Right renal cortex interstitium (tissue), 3 donors: ENCODE measurements at places on chromosomes 5 and 9. TPM values are rescaled to one million over a fixed set of nuclear protein-coding genes. Genes with fewer than 3 reads are reported as not detected.

Gene OR1Q1
- polyA plus RNA-seq: not detected

Gene RASEF
- 8.0 TPM for polyA plus RNA-seq

Gene ARID3C
- polyA plus RNA-seq: not detected

Gene PHF24
- 0.21 TPM for polyA plus RNA-seq

GRCh38 chr5:149002053-149002452, 60.8 kb downstream of the SH3TC2 start:
- peak; percentile 21 for DNase-seq

DNA sequence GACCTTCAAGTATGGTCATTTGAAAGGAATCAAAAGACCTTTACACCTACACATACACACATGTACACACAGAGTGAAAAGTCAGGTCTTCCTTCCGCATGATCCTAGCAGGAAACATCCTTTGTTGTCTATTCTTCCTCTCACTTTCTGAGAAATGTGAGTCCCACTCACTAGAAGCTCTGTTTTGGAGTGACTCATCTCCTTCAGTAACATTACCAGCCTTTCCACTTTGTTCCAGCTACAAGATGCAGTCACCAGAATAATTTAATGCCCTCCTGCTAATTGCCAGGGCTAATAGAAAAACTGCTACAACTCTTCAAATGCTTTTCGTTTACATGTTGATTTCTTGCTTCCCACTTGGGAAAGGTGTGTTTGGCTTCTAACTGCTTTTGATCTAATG, 417.3 kb downstream of the RASEF start:
- DNase-seq: no peak

DNA sequence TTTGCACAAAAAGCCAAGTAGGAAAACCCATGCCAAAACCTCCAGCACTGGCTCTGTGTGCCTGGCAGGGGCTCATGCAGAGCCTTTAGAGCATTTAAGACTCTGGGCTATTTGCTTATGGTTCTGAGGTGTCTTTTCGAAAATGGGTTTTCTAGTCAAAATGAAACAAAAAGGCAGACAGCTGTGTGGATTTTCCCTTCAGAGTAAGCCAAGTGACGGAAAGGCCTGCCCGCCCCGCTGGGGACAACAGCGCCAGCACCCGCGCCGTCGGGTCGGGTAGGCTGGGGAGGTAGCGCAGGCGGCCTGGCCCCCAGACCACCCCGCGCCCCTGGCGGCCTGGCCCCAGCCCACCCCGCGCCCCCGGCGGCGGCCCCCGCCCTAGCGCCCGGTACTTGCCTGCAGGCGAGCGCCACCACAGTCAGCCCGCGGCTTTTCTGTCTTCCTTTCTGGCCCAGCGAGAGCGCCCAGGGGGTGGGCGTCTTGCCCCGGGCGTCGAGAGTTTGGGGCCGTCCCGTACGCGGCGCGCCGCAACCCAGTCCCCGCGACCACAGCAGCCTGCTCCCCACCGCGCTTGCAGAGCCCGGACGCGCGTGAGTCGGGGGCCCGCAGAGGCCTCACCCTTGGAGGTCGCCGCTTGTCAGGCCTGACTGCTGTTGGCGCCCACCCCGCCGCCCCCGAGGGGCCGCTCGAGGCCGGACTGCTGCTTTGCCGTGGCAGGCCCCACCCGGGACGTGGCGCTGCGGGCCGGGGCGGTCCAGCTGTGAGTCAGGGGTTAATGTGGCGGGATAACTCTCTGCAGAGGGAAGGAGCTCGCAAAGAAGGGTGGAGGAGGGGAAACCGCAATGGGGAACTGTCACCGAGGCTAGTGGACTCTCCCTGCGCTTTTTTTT, at the start of gene TICAM2:
TSS of gene TICAM2 (minus strand) at position 779 of the 890 bp plus-strand sequence. CDS start 21,223 bp downstream, outside the sequence.
- DNase-seq: no peak

- DNase-seq: no peak
These were observed 17.5 kb upstream of the ROPN1L start for GRCh38 chr5:10424124-10424731.

DNA sequence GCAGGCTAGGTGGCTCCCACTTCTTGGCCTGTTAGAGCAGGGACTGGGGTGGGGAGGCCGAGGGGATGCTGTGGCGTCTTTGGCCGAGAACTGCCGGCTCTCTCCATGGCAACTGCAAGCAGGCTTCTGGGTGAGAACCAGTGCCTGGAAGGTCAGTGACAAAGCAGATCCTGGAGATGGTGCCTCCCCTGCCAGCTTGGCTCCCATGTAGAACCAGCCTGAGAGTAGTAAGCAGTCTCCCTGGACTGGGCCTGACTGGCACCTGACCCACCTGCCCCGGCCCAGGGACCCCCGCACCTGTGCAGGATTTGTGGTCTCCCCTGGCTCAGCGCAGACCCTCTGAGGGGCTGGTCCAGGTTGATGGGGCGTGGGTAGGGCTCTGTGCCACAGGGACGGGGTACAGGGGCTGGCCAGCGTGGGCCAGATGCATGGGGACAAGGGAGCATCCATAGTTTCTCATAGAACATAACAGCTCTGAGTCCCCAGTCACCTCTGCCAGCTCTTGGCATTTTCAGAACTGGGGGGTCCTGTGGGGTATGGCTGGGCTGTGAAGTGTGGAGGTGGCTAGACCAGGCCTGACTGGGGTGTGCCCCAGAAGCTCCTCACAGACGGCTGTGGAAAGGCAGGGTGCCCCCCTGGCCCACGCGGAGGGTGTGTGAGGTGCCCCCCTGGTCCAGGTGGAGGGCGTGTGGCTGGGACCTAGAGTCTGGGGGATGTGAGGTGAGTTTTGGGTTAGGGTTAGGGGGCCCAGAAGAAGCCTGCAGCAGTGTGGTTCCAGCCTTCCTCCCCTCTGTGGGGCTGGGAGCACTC, 22.2 kb downstream of the CACNA1B start:
- no peak for DNase-seq

DNA sequence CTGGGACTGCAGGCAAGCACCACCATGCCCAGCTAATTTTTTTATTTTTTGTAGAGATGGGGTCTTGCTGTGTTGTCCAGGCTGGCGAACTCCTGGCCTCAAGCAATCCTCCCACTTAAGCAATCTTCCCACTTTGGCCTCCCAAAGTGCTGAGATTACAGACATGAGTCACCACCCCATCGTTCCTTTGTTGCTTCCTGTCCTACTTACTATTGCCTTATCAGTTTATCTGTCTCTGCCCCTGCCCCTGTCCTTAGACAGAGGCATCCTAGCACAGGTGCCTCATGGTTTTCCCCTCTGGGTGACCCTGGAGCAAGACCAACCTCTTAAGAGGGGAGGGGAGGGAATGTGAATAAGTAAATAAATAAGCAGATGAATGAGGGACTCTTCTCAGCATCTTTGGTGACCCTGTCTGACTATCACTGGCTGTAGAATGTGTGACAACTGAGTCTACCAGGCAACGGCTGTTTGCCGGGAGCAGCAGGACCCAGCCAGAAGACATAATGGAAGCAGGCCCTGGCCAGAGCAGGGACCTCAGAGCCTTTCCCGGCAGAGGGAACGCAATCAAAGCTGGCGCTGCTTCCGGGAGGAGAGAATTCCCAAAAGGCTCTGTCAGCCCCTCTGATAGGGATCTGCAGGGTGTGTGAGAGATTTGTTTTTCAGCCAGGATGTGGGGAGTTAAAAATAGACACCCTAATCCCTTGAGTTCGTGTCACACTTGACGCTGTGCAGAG, 43.8 kb upstream of the DAB2IP start:
- no peak for DNase-seq

GRCh38 chr5:97979740-97980139, 793.7 kb upstream of the RGMB start:
- no peak for DNase-seq

DNA sequence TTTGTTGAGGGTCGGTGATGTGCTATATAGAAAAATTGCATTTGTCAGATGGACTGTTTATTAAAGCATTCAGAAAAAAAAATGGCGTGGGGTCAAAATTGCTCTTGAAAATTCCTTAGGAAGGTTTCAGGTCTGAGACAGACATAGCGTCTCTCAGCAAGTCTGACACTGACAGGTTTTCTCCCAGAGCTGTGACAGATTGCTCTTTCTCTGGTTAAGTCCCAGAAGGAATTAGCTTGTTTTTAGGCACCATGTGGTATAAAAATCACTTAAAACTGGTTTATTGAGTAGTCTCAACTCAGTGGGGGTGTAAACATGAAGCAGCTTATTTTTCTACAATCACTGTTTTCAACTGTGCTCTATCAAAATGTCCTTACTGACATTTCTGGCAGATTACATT, 1379.8 kb downstream of the MAT2B start:
- DNase-seq: no peak

DNA sequence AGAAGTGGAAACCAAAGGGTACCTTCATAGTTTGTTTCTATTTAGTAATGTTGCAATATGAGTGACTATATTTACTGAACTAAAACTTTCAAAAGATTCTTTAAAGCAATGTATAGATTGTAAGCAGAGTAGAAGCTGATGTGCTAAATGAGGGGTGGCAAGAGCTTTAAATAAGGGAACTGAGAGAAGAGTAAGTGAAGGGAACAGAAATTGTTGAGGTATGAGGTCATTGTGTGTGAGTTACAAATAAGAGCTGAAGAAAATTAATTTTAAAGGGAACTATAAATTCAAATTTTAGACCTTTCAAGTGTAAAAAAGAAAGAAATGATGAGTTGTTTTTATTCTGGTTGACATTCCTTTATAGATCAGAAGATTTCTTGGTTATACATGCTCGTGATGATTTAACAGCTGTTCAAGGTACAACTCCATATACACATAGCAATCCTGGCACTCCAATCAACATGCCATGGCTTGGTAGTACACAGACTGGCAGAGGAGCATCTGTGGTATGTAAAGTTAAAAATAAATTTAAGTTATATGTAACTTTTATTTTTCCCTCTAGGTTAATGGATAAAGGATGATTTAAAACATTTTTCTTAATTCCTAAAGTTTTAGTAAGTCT, 135.1 kb upstream of the TNFAIP8 start:
- DNase-seq: no peak

DNA sequence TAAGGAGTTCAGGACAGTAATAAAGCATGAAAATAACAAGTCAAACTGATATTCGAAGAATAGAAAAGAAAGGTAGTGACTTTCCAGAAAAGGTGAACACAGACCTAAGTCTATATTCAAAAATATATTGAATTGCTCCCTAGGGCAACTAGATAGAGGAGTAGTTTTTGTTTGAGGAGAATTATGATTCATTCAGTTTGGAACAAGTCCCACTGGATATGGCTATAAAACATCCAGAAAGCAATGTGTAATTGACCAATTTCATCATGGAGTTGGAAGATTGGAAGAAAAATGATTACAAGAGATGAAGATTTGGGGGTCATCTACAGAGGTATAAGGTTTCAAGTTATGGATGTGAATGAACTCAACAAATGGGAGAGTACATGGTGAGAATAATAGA, 117.5 kb upstream of the ZNF462 start:
- no peak for DNase-seq

DNA sequence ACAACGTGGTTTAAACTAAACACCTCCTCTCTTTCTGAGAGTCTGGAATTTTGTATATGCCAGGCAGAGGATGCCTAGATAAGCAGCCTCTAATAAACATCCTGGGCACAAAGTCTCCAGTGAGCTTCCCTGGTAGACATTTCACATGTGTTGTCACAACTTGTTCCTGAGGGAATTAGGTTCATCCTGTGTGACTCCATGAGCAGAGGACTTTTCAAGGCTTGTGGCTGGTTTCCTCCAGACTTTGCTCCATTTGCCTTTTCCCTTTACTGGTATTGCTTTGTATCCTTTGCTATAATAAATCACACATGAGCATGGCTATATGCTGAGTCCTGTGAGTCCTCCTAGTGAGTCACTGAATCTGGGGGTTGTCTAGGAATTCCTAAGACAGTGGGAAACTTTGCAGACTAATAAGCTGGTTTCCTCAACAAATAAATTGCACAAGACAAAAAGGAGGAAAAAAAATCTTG, 77.4 kb downstream of the NR2F1-AS1 start:
- DNase-seq: no peak

DNA sequence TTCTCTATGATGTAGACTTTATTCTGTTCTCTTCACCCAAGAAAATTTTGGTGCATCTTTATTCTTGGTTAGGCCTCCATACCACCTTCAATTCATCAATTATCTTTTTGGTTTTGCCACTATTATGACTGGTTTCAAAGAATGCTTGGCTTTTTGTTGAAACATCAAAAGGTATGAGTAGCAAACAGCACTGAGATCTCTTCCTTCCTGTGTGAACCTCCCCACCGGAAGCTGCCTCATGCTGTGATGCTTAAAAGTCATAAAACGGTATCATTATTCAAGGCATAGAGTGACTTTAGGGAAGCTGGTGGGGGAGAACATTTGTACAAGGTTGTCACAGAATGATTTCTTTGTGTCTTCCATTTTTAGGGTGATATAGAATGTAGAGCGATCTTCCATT, 70.6 kb downstream of the IQGAP2 start:
- no peak for DNase-seq

DNA sequence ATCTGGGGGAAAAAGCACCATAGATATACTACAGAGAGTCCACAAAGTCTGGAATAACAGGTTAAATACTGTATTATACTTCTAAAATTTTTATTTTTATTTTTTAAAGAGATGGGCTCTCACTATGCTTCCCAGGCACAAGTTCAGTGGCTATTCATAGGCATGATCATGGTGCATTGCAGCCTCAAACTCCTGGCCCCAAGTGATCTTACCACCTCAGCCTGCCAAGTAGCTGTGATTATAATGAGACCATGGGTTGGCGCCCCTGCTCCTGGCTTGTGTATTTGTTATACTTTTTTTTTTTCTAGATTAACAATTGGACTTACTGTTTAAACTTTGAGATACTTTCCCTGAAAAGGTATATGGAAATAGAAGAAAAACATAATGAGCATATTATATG, 25.9 kb downstream of the ERBIN start:
- DNase-seq: no peak

DNA sequence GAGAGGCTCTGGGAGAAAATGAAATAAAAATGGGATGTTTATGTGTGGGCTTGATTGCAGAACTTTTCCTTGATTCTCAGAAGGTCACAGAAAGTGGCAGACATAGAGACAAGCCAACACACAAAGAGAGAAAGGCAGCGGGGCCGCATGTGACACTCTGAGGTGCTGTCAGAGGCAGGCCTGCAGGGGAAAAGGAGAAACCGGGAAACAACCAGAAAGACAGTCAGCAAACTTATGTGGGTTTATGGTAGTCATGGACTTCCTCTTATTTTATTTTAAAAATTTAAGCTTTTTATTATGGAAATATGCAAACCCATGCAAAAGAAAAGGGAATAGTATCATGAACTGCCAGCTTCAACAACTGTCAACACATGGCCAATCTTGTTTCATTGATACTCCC, 16.3 kb upstream of the IGFBPL1 start:
- DNase-seq: no peak

GRCh38 chr9:112042769-112043168, 132.3 kb downstream of the SUSD1 start:
- DNase-seq: no peak
